AG20443 (cell line): ENCODE measurements at places on chromosomes 13 and 19.

DNA sequence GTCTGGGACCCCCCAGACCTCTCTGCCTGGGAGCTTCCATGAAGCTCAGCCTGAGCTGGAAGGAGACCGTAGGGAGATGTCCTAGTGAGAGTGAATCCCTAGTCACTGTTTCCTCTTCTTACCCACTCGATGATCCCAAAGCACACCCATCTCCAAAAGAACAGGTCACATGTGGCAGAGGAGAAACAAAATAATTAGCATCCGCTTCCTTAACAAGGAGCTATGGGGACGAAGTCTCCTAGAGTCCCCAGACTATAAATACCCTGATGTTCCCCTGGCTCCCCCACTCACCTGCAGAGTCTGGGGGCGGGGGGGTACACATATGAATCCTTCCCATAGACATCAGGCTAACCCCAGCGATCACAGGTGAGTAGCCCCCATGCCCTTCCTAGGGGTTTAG, at the start of gene OR1I1:
Gene OR1I1 (plus strand): TSS at position 301 of the 400 bp plus-strand sequence. CDS start 4,855 bp downstream, outside the sequence.
- DNase-seq = no peak

- peak; percentile 56 for DNase-seq
Measured at GRCh38 chr13:113862931-113863523, 849 bp downstream of the GAS6 start.

GRCh38 chr19:46603752-46604231, 2.7 kb downstream of the CALM3 start:
- DNase-seq = peak; percentile 11

GRCh38 chr19:16252459-16253205, 54.9 kb downstream of the AP1M1 start:
- DNase-seq = no peak
